CD4-positive, alpha-beta T cell treated with Interleukin-6 for 4 hours (primary cell): ENCODE measurements at places on chromosomes 5 and 9.
A peak's percentile ranks its signal among the peaks of the same experiment; 100 is the strongest.

GRCh38 chr5:179165421-179166170 is 105.4 kb downstream of the ZNF354C start:
- DNase-seq, result no peak

DNA sequence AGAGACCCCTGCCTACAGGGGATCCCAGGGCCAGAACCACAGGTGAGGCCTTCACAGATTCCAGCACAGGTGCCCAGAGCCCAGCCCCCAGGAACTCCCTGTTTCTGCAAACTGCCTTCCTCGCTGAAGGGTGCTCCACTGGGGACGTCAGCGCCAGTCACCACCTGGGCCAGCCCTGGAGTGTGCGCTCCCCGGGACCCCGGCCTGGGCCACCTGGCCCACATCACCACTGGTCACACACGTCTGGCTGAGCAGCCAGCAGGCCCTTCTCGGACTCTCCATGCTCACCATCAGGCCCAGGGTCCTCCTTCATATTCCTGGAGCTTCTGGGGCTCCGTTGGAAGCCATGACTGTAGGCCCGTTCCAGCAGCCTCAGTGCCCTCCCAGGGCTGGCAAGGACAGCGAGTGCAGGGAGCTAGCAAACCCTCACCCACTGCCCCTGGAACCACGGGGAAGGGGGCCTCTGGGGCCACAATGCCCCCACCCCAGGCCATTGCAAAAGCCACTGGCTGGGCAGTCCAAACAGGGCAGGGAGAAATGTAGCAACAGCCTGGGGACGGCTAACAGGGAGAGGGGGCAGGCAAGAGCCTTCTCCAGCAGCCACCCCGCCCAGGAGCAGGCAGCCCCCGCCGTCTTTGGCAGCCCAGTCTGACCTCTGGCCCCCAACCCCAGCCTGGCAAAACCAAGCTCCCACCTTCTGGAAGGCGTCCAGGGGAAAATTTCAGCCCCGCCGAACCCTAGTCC is 1.3 kb downstream of the AGPAT2 start:
- no peak for DNase-seq

- DNase-seq, result no peak
Measured at GRCh38 chr9:35705372-35705771, 15.6 kb upstream of the TPM2 start.

- DNase-seq, result no peak
Measured at GRCh38 chr9:134752471-134753168, 111.0 kb downstream of the COL5A1 start.

DNA sequence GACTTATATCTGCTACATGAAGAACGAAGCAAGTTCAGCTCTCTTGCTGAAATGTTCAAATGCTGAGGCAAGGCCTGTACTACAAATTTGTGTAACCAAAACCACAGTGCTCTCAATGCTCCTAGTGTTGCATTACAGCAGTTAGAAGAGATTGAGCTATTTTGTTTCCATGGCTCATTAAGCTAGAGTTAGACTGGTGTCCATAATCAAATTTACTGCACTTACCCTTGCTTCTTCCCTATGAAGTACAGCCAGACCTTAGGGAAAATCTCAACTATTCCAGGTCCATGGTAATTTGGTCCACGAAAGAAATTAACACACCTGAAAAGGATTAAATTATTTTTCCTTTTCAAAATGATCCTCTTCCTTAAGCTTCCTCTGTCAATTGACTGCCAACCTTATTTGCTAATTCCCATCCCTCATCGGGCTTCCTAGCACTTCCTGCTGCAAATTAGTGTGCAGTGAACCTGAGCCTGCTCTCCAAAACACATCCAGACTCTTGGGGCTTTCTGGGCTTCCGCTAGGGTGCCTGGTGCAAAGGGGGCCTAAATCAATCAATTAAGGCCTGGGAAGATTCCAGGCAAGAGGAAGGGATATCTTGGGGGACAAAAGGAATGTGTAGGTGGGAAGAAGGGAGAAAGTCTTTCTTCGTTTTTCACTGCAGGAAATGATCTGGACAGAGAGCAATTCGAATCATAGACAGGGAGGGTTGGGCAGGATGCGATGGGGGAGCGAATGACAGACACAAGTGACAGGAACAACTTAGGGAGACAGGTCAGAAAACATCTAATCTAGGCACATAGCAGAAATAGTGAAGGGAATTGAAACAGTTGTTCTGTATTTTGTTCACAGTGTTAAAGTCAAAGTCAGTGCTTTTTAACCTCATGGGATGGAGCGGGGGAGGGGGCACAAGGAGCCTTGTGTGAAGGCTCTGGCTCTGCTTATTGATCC is 542.4 kb downstream of the RAB3C start:
- peak; percentile 44 for DNase-seq

DNA sequence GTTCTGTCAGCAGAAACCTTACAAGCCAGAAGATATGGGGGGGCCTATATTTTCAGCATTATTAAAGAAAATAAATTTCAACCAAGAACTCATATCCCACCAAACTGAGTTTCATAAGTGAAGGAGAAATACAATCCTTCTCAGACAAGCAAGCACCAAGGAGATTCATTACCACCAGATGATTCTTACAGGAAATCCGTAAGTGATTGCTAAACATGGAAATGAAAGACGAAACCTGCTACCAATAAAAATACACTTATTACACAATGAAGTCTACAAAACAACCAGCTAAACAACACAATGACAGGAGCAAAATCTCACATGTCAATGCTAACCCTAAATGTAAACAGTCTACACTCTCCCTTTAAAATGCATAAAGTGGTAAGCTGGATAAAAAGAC is 17.8 kb upstream of the C9orf72 start:
- DNase-seq, result no peak

DNA sequence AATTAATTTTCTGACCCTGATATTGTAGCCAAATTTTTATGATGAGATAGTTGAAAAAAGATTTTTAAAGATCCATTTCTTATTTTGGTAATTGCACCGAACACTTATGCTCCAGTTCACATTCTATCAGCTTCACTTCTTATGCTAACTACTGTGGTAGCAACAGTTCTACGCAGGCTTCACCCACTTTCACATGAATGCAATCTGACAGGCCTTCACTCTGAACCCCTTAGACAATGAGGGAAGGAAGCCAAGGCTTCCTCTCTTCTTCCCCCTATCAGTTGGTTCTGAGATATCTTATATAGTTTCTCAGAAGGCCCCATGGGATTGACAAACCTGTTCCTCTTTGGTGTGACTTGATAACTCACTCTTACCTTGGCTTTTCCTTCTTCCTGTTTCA is 185.8 kb downstream of the CETN3 start:
- DNase-seq, result no peak

GRCh38 chr5:94702729-94703128 is 84.3 kb downstream of the SLF1 start:
- DNase-seq, result no peak

- no peak for DNase-seq
Measured at GRCh38 chr5:37787742-37788141, 52.1 kb downstream of the GDNF start.

DNA sequence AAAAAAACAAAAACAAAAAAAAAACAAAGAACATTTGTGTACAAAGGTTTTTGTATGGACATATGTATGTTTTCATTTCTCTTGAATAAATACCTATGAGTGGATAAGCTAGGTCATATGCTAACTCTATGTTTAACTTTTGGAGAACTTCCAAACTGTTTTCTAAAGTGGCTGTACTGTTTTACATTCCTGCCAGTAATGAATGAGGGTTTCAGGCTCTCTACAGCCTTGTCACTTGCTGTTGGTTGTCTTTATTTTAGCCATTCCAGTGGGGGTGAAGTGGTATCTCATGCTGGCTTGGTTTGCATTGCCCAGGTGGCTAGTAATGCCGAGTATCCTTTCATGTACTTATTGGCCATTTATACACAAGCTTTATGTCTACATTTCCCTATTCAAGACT is 9.1 kb upstream of the TRIO start:
- DNase-seq, result no peak

GRCh38 chr9:112754578-112754977 is 4.0 kb downstream of the SNX30 start:
- peak; percentile 33 for DNase-seq

DNA sequence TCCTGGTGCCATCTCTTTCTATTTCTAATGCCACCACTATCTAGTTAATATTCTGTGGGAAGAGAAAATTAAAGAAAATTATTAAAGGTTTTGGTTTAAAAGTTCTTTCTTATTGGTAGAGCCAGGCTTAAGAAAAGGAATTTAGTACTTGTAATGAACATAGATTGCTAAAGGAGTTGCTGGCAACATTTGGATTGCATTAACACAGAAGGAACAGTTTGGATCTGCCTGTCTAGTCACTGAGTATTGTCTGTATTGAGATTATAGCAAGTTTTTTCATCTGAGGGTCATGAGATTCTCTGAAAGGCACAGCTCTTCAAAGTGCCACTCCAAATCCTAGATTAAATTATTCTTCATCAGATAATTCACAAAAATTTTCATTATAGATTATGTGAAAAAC is 32.0 kb downstream of the FSD1L start:
- no peak for DNase-seq
